ENCODE measurements at places on chromosomes 1 and 21.
A peak's percentile ranks its signal among the peaks of the same experiment; 100 is the strongest.

GRCh38 chr1:194339471-194339870 lies 1153.1 kb upstream of the B3GALT2 start:
- no peak for DNase-seq

DNA sequence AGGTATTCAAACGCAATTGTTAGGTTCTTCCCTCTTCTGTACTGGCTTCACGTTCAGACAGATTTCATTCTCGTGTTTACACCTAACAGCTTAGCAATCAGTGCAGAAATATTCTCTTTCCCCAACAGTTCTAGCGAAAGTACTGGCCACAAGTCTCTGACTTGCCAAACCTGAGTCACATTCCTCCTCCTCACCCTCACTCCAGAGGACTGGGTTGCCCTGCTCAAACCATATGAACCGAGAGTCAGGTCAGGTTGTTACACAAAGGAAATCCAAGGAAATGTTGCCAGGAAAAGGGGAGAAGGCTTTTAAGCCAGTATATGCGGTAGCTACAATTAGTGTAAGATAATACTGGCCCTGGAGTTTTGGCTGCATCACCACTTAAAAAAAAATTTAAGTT lies 282.5 kb downstream of the RGS7 start:
- no peak for DNase-seq

GRCh38 chr1:194959795-194960194 lies 1648.4 kb downstream of the KCNT2 start:
- DNase-seq, result no peak

GRCh38 chr1:43199093-43199726 lies 27.1 kb downstream of the CFAP57 start:
- no peak for DNase-seq

DNA sequence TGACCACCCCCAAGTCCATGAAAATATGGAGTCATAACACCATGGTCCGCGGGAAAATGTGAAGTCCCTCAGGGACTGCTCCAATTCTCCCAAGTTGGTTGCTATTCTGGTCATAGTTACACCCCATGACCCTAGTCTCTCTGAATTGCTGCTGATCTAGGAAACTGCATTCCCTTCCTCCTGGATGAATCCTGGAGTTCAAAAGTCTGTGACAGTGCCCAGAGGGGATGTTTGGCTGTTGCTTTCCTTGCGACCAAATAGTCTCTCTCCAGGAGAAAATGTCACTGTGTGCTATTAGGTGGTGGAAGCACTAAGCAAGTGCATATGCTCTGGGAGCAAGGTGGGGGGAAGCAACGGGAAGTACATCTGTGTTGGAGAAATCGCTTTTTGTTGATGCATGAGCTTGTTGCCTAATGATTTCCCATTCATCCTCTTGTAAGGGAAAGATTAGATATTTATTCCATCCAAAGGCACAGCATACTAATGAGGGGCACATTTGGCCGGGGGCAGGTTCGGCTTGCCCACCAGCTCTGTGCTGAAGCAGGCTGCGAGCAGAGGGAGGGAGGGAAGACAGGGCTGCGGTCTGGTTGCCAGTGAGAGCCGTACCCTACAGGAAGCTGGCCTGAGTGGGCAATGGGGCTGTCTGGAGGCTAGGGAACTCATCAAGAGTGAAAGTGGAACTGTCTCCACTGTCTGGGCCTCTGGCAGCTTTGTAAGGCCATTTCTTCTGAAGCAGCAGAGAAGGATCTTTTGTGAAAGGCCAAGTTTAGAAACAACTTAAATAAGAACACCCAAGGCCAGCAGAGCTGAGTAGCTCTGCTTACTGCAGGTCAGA lies 27.2 kb downstream of the SYT6 start:
- DNase-seq, result no peak

- DNase-seq, result no peak
Measured at GRCh38 chr1:156498432-156499193, 2.0 kb downstream of the MEF2D start.

GRCh38 chr1:54861070-54861761 lies 25.8 kb downstream of the DHCR24 start:
- DNase-seq, result no peak

DNA sequence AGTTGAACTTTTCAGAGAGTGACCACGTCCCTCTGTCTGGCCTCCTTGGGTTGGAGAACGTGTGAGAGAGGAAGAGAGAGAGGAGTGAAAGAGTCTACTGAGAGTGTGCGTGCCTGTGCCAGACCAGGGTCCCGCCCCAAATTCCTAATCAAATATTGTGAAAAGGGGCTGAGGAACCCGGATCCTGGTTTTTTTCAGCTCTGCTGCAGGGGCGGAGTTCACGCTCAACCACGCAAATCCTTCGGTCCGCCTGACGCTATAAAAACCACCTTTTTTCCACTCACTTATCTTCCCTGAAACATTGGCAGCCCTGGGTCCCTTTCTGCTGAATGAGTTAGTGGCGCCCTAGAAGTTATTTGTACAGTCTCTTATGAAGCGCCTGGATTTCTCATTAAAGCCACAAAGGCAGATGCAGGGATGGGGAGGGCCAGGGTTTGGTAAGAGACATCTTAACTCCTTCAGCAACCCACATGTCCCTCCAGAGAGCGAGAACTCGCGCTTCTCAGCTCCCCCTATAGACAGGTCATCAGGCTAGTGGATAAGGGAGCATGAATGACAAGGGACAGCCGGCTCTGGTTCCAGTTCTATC lies at the start of gene FMOD:
Gene FMOD (minus strand): TSS at position 86 of the 589 bp plus-strand sequence. CDS start 2,852 bp downstream, outside the sequence.
- no peak for DNase-seq

- no peak for DNase-seq
Measured at GRCh38 chr1:17333081-17333480, 25.1 kb downstream of the PADI4 start.

DNA sequence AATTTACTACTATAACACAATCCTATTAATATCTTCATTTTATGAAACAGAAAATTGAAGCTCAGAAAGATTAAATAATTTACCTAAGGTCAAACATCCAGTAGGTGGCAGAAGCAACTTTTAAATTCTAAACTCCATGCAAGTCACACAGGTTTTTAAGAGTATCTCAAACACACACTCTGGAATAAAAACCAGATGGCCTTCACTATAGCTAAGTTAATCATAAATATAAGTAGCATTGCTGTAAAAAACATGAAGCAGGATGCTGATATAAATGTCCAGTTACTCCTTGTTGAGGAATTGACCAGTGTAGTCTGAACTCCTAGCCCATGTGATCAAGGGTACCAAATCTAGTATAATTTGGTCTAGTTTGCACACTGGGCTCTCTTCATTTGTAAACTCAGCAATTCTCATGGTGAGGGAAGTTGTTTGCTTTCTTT lies 9.4 kb upstream of the FMO3 start:
- no peak for DNase-seq

DNA sequence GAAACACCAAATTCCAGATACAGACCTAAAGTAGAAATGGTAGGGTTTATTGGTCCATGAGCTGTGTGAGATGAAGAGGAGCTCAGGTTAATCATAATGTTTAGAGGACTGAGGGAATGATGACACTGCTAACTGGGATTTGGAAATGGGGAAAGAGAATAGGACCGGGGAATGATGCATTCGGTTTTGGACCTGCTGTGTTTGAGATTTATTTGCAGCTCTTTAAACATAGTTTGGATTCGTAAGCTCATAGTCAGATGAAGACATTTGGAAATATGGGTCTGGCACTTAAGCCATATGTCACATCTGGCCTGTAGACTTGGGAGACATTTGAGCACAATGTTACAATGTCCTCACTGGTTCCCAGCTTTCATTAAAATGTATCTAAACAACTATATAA lies 127.9 kb upstream of the DUSP10 start:
- DNase-seq, result no peak

GRCh38 chr1:172778456-172779455 lies 119.9 kb downstream of the FASLG start:
- no peak for DNase-seq

DNA sequence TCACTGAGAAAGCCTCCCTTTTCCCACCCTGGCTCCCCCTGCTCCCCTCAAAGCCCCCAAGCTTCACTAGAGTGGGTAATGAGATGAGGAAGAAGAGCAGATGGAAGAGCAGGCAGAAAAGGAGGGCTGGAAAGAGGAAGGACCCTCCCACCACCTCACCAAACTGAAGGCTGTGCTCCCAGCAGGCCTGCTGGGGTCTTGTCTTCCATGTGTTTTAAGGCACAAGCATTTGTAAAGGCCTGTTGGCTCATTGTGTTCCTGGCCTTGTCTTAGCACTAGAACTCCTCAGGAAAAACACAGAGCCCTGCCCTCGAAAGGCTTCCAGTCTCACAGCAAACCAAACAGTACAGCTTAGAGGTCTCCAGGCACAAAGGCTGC lies 51.5 kb downstream of the TOMM20 start:
- DNase-seq, result no peak

DNA sequence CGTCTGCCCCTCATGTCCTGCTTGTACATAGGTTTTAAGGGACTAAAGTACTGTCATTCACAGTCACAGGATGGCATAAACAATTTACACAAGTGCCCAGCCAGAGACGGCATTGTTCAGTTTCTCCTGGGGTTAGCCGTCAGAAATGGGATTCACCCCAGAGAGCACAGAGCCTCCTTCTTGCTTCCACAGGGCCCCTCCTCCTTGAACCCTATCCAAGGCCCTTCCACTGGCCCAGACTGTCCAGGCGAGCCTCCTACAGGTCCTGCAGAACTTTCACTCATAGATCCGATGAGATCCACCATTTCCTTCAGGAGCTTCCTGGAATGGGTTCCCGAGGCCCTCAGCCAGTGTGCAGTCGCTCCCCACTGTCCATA lies 10.0 kb downstream of the AVPR1B start:
- DNase-seq, result no peak

DNA sequence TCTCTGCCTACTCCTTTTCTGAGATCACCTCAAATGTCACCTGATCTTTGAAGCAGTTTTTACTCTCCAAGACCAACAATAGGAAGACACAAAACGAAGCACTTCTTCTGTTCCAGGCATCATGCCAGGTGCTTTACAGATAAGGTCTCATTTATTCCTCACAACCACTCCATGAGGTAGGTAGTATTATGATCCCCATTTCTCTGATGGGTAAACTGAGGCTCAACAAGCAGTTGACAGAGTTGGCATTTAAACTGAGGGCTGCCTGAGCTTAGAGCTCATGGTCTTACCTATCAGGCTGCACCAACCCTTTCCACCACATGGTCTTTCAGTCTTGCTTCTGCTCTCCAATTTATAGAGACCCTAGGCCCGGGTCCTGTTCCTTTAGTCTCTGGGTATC lies 147.2 kb upstream of the JUN start:
- no peak for DNase-seq

- DNase-seq, result no peak
Measured at GRCh38 chr21:44626673-44627143, at the start of gene KRTAP10-9. TSS of gene KRTAP10-9 (plus strand) at chr21:44627093. CDS start at chr21:44627172, 79 bp downstream.

- DNase-seq, result no peak
Measured at GRCh38 chr1:190101756-190102155, 375.9 kb downstream of the BRINP3 start.

- DNase-seq, result no peak
Measured at GRCh38 chr1:44648529-44649250, 25.6 kb downstream of the TMEM53 start.

DNA sequence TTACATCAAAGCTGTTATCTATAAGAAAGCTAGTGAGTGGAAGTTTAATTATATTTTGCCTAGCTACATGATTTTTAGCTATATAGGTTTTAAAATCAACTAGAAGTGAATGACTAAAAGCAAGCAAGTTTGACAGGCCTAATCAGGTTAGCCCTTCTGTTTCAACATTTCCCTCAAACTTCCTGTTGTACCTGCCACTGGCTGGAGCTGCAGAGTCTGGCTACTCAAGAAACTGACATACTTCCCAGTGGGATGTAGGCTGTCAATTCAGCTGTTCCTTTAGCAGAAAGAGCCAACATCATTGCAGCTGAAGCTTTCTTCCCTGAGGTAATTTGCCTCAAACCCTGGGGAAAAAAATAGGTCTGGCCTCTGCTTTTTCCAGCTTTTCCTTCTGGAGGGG lies 87.1 kb upstream of the TNR start:
- DNase-seq, result no peak

DNA sequence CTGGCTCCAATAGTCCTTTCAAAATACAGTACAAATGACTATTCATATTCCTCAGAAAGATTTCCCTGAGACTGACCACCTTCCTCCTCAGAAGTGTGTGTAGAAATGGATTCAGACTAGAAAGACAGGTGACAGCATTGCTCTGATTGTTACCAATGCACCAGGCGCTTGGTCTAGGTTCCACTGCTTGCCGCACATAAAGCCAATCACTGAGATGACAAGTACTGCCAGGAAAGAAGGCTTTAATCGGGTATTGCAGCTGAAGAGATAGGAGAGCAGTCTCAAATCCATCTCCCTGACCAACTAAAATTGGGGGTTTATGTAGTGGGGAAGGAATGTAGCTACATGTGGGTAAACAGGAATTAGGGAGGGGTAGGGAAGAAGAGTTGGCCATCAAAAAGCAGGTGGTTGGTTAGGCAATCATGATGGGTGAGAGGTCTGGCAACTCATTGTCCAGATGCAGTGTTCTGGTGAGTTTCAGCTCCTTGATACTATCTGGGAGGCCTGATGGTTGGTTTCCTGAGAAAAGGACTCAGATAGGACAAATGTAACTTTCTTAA lies 98.0 kb downstream of the KCNH1 start:
- DNase-seq, result no peak

- no peak for DNase-seq
Measured at GRCh38 chr1:49995734-49996133, 28.0 kb downstream of the AGBL4 start.

- DNase-seq, result no peak
Measured at GRCh38 chr1:208544794-208545193, 300.6 kb upstream of the PLXNA2 start.

- DNase-seq, result no peak
Measured at GRCh38 chr1:64842224-64842623, 97.3 kb downstream of the RAVER2 start.

DNA sequence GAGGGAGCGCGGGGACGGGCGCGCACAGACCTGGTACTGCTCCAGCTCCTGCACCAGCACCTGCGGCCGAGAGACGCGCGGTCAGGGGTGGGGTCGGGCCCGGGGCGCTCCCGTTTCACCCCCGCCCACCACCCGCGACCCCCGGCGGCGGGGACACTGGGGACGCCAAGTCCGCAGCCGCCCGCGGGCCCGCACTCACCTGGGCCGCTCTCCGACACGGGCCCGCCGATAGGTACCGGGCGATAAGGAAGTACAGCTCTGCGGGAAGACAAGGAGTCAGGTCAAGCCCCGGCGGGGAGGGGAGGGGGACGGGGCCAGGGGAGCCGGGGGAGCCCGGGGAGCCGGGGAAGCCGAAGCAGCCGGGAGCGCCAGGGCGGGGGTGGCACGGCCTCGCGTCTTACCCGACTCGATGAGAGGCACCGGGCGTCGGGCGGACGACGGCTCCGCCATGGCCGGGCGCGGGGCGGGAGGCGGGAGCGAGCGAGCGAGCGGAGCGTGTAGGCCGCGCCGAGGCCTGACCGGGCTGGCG lies 326 bp downstream of the BRWD1 start:
- DNase-seq, result peak; percentile 40
